ENCODE measurements at places on chromosomes 16 and 17.

GRCh38 chr17:13647543-13648021, 45.9 kb upstream of the HS3ST3A1 start:
- no peak for DNase-seq

DNA sequence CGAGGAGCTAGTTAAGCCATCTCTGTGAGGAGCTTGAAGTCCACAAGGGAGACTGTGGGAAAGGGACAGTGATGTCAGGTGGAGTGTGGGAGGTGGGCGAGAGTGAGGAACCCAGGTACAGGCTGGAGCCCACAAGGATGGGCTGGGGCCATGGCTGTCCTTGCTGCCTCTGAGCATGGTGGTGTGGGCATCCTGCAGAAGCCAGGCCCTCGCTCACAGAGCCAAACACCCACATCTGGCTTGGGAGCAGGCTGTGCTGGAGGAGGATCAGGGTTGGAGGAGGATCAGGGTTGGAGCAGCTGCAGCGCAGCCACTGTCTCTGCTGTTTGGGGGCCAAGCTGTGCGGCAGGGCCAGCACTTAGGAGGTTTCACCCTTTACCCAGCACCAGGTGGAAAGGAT, 58.2 kb upstream of the ENPP7 start:
- DNase-seq: no peak

- no peak for DNase-seq
Observed at GRCh38 chr17:43860927-43861622, 14.1 kb downstream of the CD300LG start.

DNA sequence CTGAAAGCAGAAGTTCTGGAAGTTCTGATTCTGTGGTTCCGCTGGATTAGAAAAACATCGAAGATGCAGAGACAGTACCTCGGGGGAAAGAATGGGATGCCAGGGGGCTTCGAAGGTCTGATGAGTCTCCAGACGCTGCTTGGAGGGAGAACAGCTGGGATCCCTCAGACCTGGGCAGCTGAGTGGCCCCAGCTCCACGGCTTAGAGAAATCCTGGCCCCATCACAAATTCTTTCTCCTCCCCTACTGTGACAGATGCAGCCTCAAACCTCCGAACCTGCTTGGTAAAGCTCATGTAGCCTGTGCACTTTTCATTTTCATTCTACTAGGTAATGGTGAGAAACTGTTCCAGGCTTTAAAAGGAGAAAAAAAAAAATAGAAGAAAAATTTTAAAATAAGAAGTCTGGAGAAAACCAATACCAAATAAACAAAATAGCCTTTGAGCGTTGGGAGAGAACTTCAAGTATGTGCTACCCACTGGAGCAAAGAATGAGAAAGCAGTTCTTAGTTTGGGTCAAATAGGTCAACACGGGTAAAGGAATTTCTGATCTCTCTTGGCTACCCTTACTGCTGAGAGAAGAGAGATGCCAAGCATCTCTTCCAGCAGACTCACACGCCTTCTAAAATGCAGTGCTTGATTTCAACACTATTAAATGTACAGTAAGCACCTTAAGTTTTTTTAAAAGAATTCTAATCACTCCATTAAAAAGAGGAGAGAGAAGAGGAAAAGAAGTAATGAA, 19.9 kb downstream of the MAF start:
- DNase-seq: no peak

GRCh38 chr17:77496831-77497577, 356.2 kb downstream of the SEC14L1 start:
- DNase-seq: peak; percentile 2

- DNase-seq: no peak
Observed at GRCh38 chr17:8913091-8913490, 45.6 kb upstream of the PIK3R6 start.

DNA sequence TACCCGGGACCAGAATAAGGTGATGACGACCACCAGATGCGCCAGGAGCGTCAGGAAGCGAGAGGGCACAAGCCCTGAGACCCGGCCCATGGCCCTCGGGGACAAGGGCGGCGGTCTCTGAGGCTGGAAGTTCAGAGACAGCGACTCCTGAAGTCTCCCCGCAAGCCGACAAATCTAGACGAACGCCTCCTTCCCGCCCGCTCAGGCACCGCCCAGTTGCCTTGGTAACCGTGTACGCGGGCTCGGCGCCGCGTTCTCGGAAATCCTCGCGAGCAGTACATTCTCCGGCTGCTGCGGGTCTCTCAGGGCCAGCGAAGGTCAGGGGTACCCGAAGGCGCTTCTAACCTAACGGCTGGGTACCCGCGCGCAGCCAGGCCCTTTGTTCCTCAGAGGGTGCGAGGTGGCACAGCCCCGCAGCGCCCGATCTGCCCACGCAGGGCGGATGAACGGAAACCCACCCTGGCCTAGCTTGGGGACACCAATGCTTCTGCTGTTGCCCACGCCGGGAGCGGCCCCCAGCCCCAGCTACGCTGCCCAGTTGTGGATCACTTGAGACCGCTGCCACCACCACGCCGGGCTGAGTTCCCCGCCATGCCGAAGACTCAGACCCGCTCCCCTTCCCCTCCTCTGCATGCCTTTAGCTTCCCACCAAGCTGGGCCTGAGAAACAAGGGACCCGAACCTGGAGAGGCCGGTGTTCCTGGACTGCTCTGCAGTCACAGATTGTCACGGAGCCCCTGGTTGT, at the start of gene TMEM107:
TMEM107 (minus strand) TSS at position 184 of the 744 bp plus-strand sequence; CDS start at position 90, 94 bp downstream.
- DNase-seq: peak; percentile 83

DNA sequence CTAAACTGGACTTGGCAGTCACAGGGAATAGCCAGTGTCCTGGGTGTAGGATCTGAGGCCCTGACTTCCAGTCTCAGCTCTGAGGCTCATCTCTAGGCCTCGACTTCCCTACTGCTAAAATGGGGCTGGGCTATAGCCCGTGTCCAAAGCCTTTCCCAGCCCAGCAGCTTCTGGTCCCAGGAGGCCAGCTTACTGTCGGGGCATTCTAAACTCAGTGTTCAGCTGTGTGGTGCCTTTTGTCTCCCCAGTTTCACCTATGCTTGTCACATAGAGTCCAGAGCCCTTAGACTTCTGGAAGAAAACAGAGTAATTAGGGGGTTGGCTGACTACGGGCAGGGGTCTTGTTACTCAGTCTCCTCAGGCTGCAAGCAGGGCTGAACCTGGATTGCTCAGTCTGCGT, 94.8 kb downstream of the WSCD1 start:
- no peak for DNase-seq

DNA sequence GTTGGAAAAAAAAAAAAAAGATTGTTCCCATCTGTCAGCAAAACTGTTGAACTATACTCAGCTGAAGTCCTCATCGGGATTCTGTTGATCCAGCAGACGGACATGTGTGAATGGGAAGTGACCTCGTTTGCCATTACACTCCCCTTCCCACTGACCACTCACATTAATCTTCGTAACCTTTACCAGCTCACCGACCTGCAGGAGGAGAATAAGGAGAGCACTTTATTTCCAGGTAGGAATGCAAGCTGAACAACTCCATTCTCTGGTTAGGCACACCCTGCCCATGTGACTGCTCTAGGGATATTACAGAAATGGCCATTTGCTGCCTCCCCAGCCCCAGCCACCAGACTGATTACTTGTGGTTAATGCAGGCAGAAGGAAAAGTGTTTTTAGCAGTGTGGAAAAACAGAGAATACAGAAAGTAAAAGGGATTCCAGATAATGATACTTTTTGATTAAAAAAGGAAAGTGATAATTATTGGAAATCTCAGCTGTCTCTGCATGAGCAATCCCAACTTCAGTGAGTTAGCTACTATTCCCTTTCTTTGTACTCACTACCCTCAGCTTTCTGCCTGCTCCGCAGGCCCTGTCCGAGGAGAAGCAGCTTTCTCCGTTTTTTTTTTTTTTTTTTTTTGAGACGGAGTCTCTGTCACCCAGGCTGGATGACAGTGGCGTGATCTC, 23.6 kb upstream of the YWHAE start:
- no peak for DNase-seq

DNA sequence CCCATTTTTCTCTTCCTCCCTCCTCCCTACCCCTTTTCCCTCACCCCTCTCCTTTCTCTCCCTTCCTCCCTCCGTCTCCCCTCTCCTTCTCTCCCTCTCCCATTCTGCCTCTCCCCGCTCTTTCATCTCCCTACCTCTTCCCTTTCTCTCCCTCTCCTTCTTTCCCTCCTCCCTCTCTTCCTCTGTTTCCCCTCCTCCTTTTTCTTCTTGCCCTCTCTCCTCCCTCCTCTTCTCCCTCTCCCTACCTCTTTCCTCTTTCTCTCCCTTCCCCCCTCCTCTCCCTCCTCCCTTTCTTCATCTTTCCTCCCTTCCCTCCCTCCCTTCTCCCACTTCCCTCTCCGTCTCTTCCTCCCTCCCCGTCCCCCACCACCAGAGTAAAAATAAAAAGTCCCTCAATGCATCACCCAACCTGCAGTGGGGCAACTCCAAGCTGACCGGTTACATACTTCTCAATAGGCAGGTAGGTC, 10.4 kb downstream of the CHD9NB start:
- no peak for DNase-seq

DNA sequence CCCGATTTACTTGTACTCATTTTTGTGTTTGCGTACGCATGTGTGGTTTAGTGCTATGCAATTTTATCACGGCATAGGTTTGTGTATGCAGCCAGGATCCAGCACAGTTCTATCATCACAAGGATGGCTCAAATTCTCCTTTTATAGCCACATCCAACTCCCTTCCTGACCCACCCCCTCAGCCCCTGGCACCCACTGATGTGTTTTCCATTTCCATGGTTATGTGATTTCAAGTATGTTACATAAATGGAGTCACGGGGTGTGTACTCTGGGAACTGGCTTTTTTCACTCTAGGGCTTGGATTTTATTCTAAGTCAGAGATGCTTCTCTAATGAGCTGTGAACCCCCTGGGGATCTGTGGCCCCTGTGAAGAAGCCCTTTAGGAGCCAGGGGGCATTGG, 16.8 kb downstream of the IL4R start:
- no peak for DNase-seq

DNA sequence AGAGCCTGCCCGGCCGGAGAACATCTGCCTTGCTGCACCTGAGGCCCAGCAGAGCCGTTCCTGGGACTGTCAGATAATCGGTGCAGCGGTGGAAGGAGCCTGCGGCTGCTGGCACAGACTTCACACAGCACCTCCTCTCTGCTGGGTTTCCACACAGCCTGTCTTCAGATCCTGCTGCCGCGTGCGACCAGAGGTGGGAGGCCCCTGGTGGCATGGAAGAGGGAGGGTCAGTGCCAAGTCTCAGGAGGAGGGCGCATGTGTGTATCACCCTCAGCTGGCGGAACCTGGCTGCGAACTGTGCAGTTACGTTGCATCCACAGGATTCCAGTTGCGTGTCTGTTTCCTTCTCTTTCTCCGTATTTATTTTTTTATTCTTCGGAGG, 3.3 kb downstream of the CDK5R1 start:
- DNase-seq: no peak

- DNase-seq: no peak
Observed at GRCh38 chr17:59464246-59464645, 101.2 kb upstream of the DHX40 start.

- no peak for DNase-seq
Observed at GRCh38 chr16:59319871-59320270, 585.8 kb upstream of the GOT2 start.

GRCh38 chr16:19997264-19997663, 76.4 kb downstream of the GPR139 start:
- no peak for DNase-seq

DNA sequence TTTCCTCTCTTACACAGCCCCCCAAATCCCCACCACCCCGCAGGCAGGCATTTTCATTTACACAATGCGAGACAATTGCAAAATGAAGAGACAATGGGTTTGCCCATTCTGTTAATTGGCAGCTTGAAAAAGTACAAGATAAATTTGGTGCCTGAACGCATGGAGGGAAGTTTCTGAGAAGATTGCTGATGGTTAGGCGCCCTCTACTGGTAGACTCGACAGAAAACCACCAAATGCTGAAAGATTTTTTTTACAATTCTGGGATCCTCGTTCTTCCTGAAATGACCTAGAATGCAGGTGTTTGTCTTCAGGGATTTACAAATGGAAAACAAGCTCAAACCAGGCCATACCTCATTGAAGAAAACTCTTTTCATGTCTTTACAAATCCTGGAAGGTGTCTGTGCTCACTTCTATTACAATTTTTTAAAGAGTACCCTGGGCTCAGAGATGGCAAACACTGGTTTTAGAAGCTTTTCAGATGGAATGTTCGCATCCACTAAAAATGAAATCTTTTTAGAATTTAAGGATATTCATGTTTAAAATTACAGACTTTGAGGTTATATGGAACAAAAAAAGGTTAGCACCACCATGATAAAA, 338.5 kb downstream of the PMP22 start:
- peak; percentile 55 for DNase-seq

Data from stimulated activated effector memory CD8-positive, alpha-beta T cell treated with anti-CD3 and anti-CD28 coated beads, Interleukin-12 subunit alpha, Interleukin-12 subunit beta, amount 100 ng/mL, for 72 hours (primary cell).